ENCODE measurements at places on chromosomes 5 and 9.

DNA sequence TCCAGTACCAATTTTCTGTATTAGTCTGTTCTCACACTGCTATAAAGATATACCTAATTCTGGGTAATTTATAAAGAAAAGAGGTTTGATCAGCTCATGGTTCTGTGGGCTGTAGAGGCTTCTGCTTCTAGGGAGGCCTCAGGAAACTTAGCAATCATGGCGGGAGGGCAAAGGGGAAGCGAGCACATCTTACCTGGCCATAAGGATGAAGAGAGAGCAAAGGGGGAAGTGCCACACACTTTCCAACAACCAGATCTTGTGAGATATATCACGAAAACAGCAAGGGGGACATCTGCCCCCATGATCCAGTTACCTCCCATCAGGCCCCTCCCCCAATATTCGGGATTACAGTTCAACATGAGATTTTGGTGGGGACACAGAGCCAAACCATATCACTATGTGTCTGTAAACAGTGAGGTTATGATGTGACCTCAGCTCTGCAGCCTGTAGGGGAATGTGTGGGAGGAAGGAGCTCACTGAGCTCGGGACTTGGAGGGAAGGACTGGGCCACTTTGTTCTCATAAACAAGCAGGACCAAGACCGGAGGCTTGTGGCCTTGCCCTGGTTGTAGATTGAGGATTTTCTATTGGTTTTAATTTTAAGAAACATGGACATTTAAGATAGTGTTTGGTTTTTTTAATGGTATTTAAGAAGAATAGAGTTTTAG lies 85.2 kb downstream of the EHMT1 start:
- no peak for DNase-seq

- no peak for DNase-seq
Measured at GRCh38 chr5:38780945-38781344, 64.9 kb upstream of the OSMR start.

DNA sequence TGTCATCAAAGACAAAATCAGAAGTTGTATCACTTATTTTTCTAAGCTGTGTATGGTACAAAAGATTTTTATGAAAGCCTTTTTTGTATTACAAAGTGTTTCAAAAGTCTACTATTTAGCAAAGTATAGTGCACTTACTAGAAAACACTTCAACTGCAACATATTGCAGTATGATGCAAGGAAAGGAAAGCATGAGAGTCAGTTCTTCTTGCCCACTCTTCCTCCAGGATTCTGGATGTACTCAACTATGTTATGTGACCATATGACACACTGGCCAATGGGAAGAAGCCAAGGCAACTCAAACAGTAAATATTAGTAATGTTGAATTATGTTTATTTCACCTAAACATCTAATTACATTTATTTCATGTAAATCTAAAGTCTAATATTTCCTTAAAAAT lies 49.5 kb upstream of the TYRP1 start:
- no peak for DNase-seq

GRCh38 chr5:179834120-179834519 lies 13.4 kb downstream of the SQSTM1 start:
- DNase-seq: no peak

DNA sequence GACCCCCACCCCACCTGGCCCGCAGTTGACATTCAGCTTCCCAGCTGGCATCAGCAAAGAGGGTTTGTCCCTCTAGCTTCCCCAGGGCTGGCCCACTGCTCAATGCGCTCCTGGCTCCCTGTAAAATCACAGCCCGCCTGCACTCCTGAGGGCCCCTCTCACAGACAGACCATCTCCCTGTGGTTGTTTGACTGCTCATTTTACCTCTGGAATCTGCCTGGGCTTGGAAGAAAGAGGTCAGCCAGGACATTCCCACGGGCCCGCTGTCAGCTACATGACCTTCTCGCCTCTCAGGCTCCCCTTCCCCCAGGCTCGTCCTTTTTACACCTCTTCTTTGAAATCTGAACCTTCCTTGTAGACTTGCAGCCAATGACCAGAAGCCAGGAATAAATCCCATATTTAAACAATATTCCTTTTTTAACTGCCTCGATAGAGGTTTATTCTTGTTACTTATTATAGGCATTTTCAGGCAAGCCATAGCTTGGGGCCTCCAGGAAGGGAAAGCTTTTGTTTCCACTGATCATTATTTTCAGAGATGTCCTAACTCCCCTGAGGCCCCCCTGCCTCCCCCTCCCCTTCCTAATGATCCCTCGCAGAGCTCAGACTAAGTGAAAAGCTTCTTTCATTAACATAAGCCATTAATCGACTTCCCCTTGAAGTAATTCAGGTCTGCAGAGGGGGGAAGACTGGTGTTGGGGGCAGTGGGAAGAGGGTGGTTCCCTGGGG lies 76.3 kb upstream of the IQGAP2 start:
- DNase-seq: no peak

DNA sequence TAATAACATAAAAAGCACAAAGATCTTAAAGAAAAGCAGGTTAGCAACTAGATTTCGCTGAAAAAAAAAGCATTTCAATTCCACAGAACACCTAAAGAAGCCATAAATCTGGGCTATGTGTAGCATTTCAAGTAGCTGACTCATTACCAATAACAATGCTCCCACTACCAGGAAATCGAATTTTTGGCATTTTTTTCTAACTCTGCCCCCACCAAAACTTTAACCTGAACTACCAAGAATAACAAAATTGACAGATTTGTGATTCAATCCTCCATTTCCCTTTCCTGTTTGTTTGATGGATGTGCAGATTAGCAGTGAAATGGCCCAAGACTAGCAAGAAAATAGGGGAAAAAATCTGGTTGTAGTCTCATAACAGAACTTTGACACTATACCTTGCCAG lies 180.2 kb downstream of the RASEF start:
- no peak for DNase-seq

DNA sequence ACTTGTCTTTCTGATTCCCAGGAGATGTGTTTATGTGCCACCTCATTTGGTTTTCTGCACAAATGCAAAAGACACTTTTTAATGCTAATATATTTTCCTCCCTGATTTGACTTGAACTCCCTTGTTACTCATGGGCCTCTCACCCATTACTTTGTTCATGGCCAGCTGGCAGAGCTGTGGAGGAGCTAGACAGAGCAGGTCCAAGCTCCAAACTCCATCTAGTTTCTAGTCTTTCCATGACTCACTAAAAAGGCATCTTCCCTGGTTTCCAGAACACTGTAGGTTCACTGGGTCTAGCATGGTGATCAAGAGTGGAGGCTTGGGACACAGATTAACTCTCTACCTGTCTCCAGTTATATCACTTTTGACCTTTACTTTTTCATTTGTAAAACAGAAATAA lies 161.0 kb upstream of the SLC28A3 start:
- DNase-seq: no peak

DNA sequence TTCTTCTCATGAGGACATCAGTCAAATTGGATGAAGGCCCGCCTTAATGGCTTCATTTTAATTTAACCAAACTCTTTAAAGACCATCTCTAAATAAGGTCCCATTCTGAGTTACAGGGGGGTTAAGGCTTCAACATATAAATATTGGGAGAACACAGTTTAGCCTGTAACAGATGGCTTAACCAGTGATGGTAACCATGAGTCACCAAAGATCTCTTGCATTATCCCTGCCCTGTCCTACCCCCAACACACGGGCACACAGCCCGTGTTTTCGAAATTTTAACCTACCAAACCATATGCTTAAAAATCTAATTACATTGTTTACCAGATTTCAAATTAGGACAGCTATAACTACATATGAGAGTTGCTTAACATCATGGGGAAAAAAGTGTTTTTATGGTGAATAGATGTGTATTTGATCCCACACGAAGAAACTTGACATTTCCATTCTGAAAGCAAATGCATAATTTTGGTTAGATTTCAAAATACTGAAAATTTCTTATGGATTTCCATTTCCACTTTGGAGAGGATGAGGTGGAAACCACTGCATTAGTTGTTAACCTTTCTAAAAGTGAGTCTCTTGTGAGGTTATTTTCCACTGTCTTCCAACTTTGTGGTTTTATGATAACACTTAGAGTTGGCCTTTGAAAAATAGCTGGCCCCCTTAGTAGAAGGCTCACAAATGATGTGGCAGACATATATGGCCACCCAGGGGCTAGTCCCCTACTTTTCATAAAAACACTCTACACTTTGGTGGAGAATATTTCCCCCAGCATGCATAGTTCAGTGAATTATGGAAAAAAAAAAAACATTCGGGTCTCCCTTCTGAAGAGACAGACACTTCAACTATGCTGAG lies 849.3 kb downstream of the TLE1 start:
- no peak for DNase-seq

DNA sequence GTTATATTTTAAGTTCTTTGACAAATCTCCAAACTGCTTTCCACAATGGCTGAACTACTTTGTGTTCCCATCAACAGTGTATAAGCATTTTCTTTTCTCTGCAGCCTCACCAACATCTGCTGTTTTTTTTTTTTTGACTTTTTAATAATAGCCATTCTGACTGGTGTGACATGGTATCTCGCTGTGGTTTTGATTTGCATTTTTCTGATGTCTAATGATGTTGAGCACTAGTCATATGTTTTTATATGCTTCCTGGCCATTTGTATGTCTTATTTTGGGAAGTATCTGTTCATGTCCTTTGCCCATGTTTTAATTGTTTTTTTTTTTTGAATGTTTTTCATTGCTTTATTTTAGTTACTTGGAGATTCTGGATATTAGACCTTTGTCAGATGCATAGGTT lies 196.6 kb downstream of the PLK2 start:
- DNase-seq: no peak

DNA sequence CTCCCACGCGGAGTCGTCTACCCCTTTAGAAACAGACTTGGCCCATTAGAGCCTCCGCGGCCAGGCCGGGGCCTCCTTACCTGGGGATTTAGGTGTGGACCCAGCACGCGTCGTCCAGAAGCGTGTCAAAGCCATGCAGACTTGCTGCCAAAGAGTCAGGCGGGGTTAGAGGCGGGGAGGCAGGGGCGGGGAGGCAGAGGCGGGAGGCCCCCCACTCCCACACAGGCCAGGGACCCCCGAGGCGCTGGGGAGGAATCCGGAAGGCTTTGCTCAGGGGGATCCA lies 47.1 kb downstream of the HABP4 start:
- DNase-seq: no peak

GRCh38 chr5:61731267-61731945 lies 399.3 kb downstream of the ZSWIM6 start:
- DNase-seq: no peak

DNA sequence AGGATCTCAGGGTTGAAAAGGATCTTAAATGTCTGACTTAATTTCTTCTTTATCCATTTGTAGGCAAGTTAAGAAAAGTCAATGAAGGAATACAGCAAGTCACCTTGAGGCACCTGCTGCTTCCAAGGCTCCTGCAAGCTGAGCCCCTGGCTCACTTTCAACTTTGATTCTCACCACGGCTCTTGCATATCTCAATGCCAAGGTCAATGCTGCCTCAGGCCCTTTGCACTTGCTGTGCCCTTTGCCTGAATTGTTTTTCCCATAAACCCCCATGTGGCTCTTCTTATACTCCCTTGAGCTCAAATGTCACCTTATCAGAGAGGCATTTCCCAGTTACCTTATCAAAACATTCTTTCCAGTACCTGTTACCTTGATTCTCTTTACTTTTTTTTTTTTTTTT lies 144.3 kb upstream of the RAPGEF1 start:
- DNase-seq: no peak

GRCh38 chr5:107817951-107818350 lies 147.2 kb upstream of the EFNA5 start:
- DNase-seq: no peak

GRCh38 chr9:27829621-27830020 lies 256.3 kb upstream of the C9orf72 start:
- DNase-seq: no peak

- no peak for DNase-seq
Measured at GRCh38 chr5:126056352-126056751, 366.9 kb upstream of the GRAMD2B start.

GRCh38 chr9:81619353-81620001 lies 69.9 kb downstream of the TLE1 start:
- DNase-seq: no peak

DNA sequence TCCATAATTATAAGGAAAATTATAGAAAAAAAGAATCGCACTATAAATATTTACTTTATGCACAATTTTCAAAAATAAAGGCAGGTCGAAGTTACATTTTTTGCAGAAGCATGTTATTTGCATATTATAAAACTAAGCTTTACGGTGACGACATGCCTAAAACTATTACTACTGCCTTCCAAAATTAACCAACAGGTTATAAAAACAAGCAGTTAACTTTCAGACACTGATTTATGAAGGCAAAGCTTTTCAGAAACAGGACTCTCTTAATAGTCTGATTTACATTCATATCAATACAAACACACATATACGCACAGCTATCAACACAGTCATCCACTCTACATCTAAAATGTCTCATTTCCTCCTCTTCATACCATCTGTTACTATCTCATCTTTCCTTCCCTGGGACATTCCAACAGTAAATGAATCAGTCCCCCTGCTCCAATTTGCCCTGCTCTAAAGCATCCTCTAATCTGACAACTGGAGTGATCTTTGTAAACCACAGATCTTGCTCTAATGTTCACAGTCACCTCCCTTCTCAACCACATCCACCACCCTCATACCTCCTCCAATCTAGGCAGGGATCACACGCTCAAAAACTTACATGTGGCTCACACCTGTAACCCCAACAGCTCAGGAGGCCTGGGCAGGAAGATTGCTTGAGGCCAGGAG lies 21.6 kb downstream of the FBXW11 start:
- no peak for DNase-seq

DNA sequence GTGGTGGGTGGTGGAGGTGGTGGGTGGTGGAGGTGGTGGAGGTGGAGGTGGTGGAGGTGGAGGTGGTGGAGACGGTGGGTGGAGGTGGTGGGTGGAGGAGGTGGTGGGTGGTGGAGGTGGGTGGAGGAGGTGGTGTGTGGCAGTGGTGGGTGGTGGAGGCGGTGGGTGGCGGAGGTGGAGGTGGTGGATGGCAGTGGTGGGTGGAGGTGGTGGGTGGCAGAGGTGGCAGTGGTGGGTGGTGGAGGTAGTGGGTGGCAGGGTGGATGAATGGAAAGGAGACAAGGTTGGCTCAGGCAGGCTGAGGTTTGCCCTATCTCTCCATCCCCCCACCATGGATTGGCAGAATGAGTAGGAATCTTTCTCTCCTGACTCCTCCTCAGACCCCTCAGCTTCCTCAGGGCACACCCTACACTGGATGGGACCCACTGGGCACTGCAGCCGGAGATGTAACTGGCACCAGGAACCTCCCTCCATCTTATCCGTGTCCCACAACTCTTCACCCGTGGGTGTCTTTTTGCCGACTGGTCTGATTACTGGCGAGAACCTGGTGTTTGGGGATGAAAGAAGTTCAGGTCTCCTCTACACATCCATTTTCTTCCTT lies 166.3 kb downstream of the C9orf50 start:
- no peak for DNase-seq

GRCh38 chr5:14374100-14374499 lies 207.5 kb upstream of the OTULINL start:
- no peak for DNase-seq

- DNase-seq: no peak
Measured at GRCh38 chr9:102779356-102779755, 215.8 kb upstream of the CYLC2 start.

GRCh38 chr5:154514331-154514730 lies 36.3 kb upstream of the HAND1 start:
- DNase-seq: no peak

- no peak for DNase-seq
Measured at GRCh38 chr9:127878001-127878651, 651 bp upstream of the AK1 start.
